CD4-positive, alpha-beta T cell (primary cell): ENCODE measurements at places on chromosomes 13 and 19.

DNA sequence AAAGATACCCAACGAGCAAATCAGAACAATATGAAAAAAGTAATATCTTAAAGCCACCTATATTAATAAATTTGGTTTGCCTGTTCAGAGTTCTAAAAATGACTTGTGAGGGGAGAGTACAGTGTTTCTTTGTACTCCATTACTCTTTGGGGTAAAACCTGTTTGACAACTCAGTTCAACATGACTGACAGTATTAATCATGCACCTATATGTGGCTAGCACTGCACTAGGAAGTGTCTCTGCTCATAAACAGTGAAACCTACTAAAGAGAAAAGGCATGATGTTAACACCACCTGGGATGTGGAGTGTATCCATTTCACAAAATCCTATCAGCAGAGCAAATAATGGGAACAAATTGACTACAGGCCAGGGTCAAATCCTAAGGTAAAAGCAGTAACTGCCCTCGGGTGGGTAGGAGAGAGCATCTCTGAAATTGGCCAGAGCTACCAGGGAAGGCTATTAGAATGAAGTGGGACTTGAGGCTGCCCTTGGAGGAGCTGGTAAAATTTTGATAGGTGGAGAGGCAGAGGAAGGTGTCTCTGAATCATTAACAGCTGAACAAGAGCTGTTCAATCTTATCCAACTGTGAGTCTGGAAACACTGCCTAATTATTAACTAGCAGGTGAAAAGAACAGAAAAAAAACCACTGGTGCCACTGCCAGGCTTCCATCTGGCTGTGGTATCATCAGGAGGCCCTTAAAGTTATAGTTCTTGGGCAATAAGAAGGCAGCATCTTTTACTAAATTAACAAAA, 365.1 kb downstream of the DNAJC15 start:
- DNase-seq, result no peak

GRCh38 chr13:24624801-24625231, 55.4 kb upstream of the ATP12A start:
- DNase-seq, result no peak

DNA sequence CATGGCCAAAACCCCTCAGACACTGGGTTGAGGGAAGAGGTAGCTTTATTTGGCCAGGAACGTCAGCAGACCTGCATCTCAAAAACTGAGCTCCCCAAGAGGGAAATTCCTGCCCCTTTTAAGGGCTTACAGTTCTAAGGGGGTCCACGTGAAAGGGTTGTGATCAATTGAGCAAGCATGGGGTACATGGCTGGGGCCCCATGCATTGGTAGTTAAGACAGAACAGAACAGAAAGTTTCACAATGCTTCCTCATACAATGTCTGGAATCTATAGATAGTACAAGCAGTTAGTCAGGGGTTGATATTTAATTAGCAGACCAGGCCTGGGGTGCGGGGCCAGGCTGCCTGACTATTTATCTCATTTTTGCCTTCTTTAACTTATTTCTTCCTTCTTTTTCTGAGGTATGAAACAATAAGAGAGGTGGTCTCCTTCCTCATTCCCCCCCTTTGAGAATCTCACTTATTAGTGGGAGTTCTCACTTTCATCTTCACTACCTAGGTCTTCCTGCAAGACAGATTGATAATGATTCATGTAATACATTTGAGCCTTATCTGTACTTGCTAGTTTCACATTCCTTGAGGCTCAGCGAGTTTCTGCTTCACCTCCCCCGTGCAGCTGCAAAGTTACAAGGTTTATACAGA, 84.8 kb downstream of the SLC25A15 start:
- no peak for DNase-seq

DNA sequence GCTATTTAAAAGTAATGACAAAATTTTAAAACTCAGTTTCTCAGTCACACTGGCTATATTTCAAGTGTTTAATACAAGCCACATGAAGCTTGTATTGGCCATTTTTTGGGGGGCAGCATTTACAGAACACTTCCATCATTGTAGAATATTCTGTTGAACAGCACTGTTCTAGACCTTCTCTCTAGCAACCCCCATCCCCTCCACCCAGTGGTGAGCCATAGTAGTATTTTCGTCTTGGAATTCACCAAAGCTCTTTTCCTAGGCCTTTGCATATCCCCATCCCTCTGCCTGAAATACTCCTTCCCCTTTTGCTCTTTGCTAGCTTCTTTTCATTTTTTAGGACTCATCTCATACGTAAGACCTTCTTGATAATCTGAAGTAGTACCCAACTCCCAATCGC, 99.5 kb downstream of the ZC3H13 start:
- no peak for DNase-seq

DNA sequence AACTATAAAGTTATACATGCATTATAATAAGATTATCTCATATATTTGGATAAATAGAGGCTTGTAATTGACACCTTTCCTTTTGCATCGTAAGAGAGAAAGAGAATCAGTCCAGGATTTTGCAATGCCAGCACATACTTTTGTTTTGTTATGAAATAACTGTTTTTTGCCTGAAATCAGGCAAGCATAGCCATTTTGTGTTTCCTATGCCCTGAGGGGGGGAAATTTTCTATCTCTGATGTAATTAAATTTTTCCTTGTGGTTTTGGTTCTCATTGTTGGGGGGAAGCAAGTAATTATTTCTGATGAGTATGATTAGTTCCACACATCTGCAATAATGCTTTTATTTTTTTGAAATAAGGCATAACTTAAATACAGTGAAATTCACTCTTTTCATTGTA, 229.4 kb downstream of the NDFIP2 start:
- DNase-seq, result no peak

- DNase-seq, result no peak
Measured at GRCh38 chr19:32349724-32350470, 4.5 kb downstream of the ZNF507 start.

DNA sequence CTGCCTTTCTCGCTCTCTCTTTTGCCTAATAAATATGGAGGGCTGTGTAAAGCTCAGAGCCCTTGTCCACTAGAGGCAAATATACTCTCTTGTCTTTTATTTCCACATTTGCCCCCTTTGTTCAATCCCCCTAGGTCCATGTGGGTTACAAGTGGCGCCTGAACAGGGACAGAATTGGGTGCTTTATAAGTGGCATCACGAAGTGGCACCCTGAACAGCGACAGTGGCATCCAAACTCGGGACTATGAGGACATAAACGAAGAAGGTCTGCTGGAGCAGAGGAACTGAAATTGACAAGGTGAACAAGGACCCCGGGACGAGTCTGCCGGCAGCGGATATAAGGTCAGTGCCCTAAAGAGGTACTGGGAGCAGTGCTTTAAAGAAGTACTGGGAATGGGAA, 4.3 kb upstream of the ZNF610 start:
- no peak for DNase-seq

- no peak for DNase-seq
Measured at GRCh38 chr19:37966662-37967231, 59.7 kb downstream of the SIPA1L3 start.
